Stromal cell of bone marrow (primary cell): ENCODE measurements at places on chromosomes 7 and 10.

DNA sequence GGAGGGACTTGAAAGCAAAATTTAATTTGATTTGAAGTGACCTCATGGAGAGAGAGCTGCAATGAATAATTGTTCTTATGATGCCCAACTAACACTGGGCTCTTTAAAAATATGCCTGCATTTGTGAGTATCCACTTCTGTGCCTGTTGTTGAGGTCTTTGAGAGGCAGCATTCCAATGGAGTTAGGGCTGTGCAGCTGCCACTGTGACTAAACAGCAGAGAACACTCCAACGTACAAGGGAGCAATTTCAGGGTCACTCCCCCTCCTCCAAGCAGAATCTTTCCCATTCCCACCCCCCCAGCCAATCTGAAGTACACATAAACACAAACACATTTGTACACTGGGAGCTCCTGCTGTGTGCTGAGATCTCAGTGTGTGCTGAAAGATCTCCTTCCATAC is 28.0 kb upstream of the GSAP start:
- no peak for DNase-seq

DNA sequence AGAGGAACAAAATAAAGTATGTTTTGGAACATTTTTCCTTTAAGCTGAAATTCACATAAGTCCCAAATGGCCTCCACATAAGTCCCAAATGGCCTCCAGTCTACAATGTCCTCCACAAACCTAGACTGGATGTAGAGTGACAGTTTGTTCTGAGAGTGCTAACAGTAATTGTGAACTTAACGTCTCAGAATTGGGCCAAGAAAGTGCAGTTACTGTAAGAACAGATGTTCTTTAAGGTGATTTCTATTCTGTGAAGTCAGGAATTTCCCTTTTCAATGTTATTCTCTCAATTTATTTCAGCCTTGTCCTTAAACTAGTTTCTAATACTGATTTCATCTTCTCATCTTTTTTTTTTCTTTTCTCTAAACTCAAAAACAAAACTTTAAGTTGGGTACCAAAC is 188.7 kb upstream of the SEMA3E start:
- no peak for DNase-seq

DNA sequence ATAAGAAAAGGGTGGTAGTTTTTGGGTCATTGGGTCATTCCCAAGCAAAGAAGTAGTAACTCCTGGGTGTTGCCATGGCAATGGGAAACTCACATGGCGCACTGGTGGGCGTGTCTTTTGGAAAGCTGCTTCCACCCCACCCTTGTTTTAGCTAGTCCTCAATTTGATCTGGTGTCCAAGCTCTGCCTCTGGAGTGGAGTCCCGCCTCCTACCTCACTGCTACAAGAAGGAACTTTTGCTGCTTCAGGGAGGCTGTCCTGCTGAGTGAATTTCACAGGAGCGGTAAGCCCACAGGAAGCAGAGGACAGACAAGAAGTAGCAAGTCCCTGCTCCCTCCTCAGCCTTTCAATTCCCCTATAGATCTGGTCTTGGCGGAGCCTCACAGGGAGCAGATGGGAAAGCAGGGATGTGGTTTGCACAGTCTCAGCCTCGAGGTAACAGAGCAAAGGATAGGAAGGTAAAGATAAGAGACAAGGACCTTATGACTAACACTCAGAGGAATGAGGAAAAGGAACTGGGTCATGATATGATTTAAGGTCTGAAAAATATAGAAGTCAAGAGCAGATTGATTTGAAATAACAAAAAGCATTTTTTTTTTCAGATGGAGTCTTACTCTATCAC is 700.3 kb downstream of the TNS3 start:
- no peak for DNase-seq

GRCh38 chr10:72354356-72355213 is at the start of gene DNAJB12:
Gene DNAJB12 (minus strand): TSS chr10:72354919. CDS start chr10:72354897, 22 bp downstream.
- peak; percentile 86 for DNase-seq

DNA sequence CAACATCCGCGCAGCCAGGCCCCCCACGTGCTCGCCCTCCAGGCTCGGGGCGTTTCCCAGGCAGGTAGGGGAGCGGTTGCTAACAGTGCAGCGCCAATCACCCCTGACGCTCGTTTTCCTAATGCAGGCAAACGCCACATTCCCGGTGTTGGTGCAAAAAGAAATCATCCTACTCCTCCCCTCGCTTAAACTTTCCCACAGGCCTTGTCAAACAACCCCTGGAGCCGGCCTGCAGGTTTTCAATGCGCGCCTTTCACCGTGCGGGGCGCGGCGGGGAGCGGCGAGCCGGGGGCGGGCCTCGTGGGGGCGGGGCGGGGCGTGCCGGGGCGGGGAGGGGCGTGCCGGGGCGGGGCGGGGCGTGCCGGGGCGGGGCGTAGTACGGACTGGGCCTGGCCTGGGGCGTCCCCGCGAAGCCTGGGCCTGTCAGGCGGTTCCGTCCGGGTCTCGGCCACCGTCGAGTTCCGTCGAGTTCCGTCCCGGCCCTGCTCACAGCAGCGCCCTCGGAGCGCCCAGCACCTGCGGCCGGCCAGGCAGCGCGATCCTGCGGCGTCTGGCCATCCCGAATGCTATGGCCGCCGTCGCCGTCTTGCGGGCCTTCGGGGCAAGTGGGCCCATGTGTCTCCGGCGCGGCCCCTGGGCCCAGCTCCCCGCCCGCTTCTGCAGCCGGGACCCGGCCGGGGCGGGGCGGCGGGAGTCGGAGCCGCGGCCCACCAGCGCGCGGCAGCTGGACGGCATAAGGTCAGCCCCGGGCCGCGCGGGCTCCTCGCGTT is at the start of gene ECHDC3:
Gene ECHDC3, plus strand, starts transcription at position 374 of the 770 bp plus-strand sequence. Its CDS starts 195 bp downstream, at position 569.
- DNase-seq = no peak

DNA sequence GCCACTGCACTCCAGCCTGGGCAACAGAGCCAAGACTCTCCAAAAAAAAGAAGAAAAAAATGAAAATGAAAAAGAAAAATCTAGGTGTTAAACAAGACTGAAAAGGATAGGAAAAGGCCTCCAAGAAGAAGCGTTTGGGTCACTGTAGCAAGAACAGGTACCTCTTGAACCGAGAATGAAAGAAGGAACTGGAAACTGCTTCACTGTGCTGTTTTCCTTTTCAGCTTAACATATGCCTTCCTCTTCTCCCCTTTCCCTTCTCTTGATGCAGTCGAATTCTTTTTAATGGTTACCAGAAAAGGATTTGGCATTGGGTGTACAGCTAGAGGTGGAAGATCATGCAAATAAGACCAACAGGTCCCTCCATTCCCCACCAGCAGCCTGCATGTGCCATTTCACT is 28.1 kb downstream of the LRRC4 start:
- no peak for DNase-seq

DNA sequence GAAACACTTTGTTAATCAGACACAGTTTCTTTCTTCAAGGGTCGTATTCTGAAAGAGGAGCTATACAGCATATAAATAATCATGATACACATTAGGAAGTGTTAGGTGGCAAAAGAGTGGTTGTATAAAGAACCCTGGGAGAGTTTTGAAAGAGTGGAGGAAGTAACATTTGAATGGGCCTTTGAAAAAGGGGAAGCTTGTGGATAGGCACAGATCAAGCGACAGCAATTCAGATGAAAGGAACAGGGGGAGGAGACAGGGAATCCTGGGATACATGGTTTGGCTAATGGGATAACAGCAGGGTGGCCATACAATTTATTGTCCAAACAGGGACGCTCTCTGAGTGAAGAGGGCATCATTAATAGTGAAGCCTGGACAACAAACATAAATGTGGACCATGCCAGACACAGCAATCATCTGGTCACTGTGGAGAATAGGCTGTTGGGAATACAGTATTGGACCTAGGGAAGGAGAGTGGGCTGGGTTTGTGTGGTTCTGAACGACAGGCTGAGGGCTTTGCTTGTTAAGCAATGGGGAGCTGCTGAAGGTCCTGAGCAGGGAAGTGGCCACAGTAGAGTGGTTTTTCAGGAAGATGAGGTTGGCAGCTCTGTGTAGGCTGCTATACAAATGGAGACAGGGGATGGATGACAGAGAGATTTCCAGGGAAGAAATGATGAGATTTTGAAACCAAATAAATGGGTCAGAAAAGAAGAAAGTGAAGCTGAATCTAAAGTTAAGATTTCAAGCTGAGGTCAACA is 75.9 kb downstream of the ICA1 start:
- no peak for DNase-seq
